ENCODE measurements at places on chromosomes 5 and 9.

GRCh38 chr5:131299465-131299864 is 35.6 kb downstream of the CDC42SE2 start:
- peak overlapping the region; percentile 34 for H3K27ac ChIP-seq
- H3K27me3 ChIP-seq, result no peaks in the 10 kb centered on the region

GRCh38 chr5:131513780-131514179 is 121.2 kb downstream of the RAPGEF6 start:
- H3K36me3 ChIP-seq, result peaks cover 24% of the 10 kb centered on the region
- H3K27ac ChIP-seq, result no peak overlapping the region
- H3K27me3 ChIP-seq, result no peaks in the 10 kb centered on the region
- no peak for DNase-seq
- H3K4me1 ChIP-seq, result peaks cover 29% of the 10 kb centered on the region

- DNase-seq, result no peak
- no peaks in the 10 kb centered on the region for H3K4me1 ChIP-seq
Observed at GRCh38 chr5:173458828-173459609, 130.8 kb upstream of the STC2 start.

GRCh38 chr9:95642189-95642588 is 125.4 kb upstream of the PTCH1 start:
- H3K27me3 ChIP-seq, result no peaks in the 10 kb centered on the region
- H3K36me3 ChIP-seq, result no peaks in the 10 kb centered on the region
- H3K27ac ChIP-seq, result no peak overlapping the region

DNA sequence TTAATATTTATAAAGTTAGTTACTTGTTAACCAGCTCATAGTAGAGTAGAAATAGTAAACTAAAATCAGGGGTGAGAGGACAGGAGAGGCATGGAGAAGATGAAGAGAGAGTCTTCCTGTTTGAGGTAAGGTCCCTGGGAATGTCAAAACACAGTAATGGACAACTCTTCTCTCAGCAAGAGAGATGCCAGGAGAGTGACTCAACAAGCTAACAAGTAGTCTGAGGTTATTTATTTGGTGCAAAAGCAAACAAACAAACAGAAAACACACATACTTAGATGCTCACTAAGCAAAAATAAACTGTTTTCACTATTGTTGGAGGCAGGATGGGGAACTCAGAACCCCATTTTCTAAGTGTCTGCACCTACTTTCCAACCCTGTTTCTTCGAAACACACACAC is 333.2 kb upstream of the RFX3 start:
- DNase-seq, result no peak
- no peaks in the 10 kb centered on the region for H3K4me1 ChIP-seq
- no peaks in the 10 kb centered on the region for H3K27me3 ChIP-seq
- H3K36me3 ChIP-seq, result no peaks in the 10 kb centered on the region
- H3K4me3 ChIP-seq, result no peak overlapping the region
- no peak overlapping the region for H3K27ac ChIP-seq

DNA sequence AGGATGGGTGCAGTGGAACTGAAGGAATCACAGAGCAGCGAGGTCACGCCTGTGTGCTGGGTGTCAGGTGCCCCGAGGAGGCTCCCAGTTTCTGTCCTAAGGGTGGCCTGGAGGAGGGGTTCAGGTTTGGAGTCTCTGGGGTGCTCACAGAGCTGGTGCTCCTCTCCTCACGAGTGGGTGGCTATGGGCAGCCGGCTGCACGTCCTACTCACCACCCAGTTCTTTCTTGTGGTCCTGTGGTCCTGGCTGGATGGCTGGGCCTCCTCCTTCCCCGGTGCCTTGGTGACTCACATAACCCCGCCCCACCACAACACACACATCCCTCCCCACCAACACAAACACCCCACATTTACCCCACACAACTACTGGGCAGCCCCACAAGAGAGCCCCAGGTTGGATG is 9.9 kb upstream of the PTGS1 start:
- no peak overlapping the region for H3K4me3 ChIP-seq
- no peak for DNase-seq
- no peaks in the 10 kb centered on the region for H3K27me3 ChIP-seq
- H3K27ac ChIP-seq, result no peak overlapping the region

- H3K4me1 ChIP-seq, result peaks cover 18% of the 10 kb centered on the region
- peak; percentile 57 for DNase-seq
- no peaks in the 10 kb centered on the region for H3K36me3 ChIP-seq
- H3K4me3 ChIP-seq, result no peak overlapping the region
- H3K27ac ChIP-seq, result no peak overlapping the region
- H3K27me3 ChIP-seq, result no peaks in the 10 kb centered on the region
Observed at GRCh38 chr9:133160742-133161546, 2.8 kb downstream of the GBGT1 start.

- no peak for DNase-seq
- H3K4me1 ChIP-seq, result no peaks in the 10 kb centered on the region
- no peaks in the 10 kb centered on the region for H3K27me3 ChIP-seq
- H3K4me3 ChIP-seq, result no peak overlapping the region
- H3K36me3 ChIP-seq, result no peaks in the 10 kb centered on the region
Observed at GRCh38 chr5:66891184-66891925, 295.2 kb downstream of the MAST4 start.

DNA sequence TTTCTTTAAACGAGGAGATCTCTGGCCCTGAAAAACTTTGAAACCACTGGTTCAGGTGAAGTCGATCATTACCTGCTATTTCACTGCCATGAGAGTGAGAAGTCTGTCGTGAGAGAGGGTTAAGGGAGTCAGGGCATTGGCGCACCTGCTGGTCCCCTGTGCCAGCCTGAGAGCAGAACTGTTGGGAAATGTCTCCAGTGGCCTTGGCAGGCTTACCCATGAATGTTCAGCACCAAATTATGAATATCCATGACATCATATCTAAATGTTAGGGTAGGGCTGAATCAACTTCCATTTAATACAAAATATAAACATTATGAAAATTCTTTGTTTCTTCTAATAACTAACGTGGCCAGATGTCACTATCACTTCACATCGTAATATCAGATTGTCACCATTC is 379.3 kb downstream of the KDM4C start:
- H3K36me3 ChIP-seq, result peaks cover 53% of the 10 kb centered on the region
- no peak for DNase-seq
- no peak overlapping the region for H3K27ac ChIP-seq
- H3K27me3 ChIP-seq, result no peaks in the 10 kb centered on the region
- H3K4me1 ChIP-seq, result no peaks in the 10 kb centered on the region

- peaks cover 28% of the 10 kb centered on the region for H3K27me3 ChIP-seq
- H3K4me3 ChIP-seq, result no peak overlapping the region
- H3K4me1 ChIP-seq, result peaks cover 2% of the 10 kb centered on the region
- H3K27ac ChIP-seq, result no peak overlapping the region
- no peak for DNase-seq
Observed at GRCh38 chr5:181069767-181070491, 29.9 kb downstream of the BTNL9 start.

DNA sequence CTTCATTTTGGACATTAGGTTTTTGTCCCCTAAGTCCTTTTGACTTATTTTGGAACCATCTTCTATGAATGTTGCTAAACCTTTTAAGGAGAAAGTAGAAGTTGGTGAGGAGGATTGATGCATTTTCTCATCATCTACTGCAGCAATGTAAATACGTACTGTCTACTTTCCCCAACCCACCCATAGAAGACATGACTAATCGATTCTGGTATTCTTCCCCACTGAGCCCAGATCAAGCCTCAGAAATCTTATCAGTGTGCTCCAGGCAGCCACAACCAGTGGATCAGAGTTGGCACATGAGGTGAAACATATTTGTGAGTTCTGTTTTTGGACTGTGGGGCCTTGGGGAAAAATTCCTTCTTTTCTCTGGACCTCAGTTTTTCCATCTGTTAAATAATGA is 57.7 kb downstream of the FGF18 start:
- H3K27ac ChIP-seq, result no peak overlapping the region
- no peaks in the 10 kb centered on the region for H3K27me3 ChIP-seq
- no peak for DNase-seq
- peaks cover 10% of the 10 kb centered on the region for H3K4me1 ChIP-seq
- no peaks in the 10 kb centered on the region for H3K36me3 ChIP-seq

GRCh38 chr5:43352915-43353314 is 39.7 kb upstream of the HMGCS1 start:
- no peak overlapping the region for H3K27ac ChIP-seq
- no peak for DNase-seq
- no peaks in the 10 kb centered on the region for H3K36me3 ChIP-seq
- H3K4me3 ChIP-seq, result no peak overlapping the region
- H3K4me1 ChIP-seq, result no peaks in the 10 kb centered on the region

DNA sequence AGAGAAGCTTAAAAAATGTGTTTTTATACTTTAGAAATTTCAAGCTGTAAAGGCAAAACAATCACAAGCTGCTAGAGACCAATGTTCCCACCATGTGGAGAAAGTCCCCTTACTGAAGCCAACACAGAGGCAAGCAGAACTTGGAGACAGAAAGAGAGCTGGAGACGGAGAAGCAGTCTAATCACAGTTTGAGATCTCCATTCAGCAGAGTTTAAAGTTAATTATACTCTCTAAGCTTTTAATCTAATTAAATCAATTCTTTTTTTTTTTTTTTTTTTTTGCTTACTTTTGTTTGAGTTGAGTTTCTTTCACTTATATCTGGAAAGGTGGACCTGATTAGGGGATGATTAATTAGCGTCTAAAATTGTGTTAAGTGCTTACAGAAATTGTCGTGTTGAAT is 1534.3 kb downstream of the MAT2B start:
- H3K36me3 ChIP-seq, result no peaks in the 10 kb centered on the region
- no peak overlapping the region for H3K27ac ChIP-seq
- no peak for DNase-seq
- H3K4me1 ChIP-seq, result no peaks in the 10 kb centered on the region

DNA sequence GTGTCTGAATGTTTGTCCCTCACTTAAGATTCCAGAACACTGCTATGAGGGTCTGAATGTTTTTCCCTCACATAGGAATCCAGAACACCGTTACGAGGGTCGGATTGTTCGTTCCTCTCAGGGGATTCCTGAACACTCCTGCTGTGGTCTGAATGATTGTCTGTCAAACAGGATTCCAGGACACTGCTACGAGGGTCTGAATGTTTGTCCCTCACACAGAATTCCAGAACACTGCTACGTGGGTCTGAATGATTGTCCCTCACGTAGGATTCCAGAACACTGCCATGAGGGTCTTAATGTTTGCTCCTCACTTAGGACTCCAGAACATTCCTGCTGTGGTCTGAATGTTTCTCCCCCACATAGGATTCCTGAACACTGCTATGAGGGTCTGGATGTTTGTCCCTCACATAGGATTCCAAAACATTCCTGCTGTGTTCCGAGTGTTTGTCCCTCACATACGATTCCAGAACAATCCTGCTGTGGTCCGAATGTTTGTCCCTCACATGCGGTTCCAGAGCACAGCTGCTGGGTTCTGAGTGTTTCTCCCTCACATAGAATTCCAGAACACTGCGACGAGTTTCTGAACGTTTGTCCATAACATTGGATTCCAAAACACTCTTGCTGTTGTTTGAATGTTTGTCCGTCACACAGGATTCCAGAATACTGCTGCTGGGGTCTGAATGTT is 199.5 kb downstream of the FOXD4L6 start:
- no peaks in the 10 kb centered on the region for H3K36me3 ChIP-seq
- H3K4me1 ChIP-seq, result no peaks in the 10 kb centered on the region
- no peaks in the 10 kb centered on the region for H3K27me3 ChIP-seq
- no peak overlapping the region for H3K4me3 ChIP-seq

DNA sequence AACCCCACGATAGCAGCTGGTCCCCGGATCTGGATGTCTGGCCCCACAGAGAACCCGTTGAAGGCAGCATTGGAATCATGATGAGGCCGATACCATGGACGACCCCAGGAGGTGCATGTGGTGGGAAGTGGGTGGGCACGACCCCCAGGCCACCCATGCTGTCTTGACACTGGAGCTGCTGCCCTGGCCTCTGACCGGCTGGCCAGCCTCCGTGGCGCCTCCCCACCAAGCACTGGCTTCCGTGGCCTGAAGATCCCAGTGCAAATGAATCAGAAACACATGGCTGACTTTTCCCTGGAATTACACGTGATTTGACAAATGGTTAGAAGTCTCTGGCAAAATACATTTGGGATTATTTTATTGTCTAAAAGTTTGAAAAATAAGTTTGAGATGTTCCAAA is 259.0 kb upstream of the IRX1 start:
- H3K4me1 ChIP-seq, result no peaks in the 10 kb centered on the region
- no peaks in the 10 kb centered on the region for H3K27me3 ChIP-seq
- no peak overlapping the region for H3K4me3 ChIP-seq
- H3K27ac ChIP-seq, result no peak overlapping the region

DNA sequence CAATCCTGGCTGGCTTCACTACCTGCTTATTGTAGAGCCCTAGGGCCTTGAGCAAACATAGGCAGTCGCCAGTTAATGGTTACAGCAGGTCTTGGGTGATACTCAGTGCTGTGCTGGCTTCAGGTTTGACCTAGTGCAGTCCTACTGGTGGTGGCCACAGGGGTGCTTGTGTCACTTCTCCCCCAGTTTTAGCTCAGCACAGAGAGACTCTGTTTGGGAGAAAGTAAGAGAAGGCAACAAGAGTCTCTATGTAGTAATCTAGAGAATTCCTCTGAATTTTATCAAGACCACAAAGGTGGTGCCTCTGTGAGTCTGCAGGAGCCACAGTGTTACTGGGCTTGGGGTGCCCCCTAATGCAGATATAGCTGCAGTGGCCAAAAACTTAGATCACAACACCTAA is 165.6 kb downstream of the CCDC171 start:
- no peaks in the 10 kb centered on the region for H3K27me3 ChIP-seq
- no peaks in the 10 kb centered on the region for H3K4me1 ChIP-seq
- no peaks in the 10 kb centered on the region for H3K36me3 ChIP-seq
- H3K4me3 ChIP-seq, result no peak overlapping the region

GRCh38 chr5:103340717-103341388 is 82.3 kb downstream of the MACIR start:
- no peaks in the 10 kb centered on the region for H3K36me3 ChIP-seq
- no peaks in the 10 kb centered on the region for H3K4me1 ChIP-seq
- H3K27ac ChIP-seq, result no peak overlapping the region
- peaks cover 4% of the 10 kb centered on the region for H3K27me3 ChIP-seq
- no peak for DNase-seq
- no peak overlapping the region for H3K4me3 ChIP-seq

- no peak for DNase-seq
- H3K36me3 ChIP-seq, result no peaks in the 10 kb centered on the region
- no peaks in the 10 kb centered on the region for H3K4me1 ChIP-seq
Observed at GRCh38 chr5:180367991-180368390, 14.9 kb upstream of the GFPT2 start.

DNA sequence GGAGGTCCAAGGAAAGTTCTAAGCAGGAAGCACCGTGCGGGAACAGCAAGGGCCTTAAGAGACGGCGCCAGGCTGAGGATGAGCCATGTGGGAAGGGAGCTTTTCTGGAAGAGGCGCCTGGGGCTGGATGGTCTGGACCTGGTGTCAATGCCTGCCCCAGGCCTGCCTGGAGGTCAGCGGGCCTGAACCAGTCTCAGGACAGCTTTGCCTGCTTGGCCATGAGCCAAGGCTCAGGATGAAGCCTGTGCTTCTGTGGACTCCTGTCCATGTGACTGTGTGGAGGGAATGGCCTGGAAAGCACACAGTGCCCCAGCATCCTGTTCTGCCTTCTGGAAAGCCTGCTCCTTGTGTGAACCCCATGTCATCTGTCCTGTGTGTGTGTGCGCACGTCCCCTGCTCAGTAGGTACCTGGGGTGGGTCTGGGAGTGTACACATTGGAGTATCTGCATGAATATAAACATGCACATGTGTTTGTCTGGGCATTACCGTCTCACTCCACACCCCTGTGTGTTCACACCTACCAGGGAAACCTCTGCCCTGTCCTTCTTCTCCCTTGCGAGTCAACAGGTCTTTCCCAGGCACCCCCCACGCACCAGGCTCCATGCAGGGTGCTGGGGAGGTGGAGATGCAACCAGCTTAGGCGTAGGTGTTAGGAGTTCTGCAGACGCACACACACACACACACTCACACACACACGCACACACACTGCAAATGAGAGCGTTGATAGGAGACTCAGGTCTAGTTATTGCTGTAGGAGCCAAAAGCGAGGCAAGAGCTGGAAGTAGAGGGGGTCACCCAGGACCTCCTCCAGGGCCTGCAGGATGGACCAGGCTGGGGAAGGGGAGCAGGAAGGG is 24.8 kb downstream of the DAB2IP start:
- H3K36me3 ChIP-seq, result no peaks in the 10 kb centered on the region
- H3K27me3 ChIP-seq, result peaks cover 7% of the 10 kb centered on the region
- H3K27ac ChIP-seq, result no peak overlapping the region
- H3K4me3 ChIP-seq, result no peak overlapping the region
- no peak for DNase-seq
